ENCODE measurements at places on chromosomes 16 and 17.
A peak's percentile ranks its signal among the peaks of the same experiment; 100 is the strongest.

- DNase-seq, result no peak
Observed at GRCh38 chr16:50821586-50821985, 79.7 kb downstream of the CYLD start.

DNA sequence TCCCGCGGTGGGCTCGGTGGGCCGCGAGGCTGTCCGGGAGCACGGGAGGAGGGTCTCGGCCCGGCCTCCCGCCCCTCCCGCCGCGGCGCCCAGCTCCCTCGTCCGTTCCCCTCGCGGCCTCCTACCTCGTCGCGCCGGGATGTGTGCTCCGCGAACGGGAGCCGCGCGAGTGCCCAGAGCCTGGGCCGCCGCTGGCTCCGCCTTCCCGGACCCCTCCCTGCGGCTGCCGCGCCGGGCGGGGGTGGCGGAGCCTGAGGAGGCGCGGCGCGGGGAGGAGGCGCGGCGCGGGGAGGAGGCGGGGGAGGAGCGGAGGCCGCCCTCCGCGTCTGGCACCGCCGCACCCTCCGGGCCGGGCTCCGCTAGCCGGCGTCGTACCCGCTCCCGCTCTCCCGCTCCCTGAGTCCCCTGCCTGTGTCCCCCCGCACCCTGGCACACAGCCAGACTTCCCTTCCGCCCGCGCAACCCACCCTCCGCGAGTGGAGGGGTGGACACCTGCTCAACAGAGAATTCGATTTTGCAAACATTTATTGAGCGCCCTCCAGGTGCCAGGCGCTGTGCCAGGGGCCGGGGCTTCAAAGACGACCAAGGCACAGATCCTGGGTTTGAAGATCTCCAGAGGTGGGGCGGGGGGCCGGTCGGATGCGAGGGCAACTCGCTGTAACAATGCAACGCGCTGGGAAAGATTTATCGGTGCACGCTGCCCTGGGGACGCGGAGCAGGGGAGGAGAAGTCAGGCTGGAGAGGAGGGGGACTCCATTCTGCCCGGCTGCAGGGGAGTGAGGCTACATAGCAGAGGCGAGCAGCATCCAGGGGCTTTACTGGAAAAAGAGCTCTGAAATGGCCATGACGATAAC lies at the start of gene MPP3:
Gene MPP3, minus strand, starts transcription at position 171 of the 854 bp plus-strand sequence. CDS start 1,240 bp downstream, outside the sequence.
- DNase-seq, result peak; percentile 59

DNA sequence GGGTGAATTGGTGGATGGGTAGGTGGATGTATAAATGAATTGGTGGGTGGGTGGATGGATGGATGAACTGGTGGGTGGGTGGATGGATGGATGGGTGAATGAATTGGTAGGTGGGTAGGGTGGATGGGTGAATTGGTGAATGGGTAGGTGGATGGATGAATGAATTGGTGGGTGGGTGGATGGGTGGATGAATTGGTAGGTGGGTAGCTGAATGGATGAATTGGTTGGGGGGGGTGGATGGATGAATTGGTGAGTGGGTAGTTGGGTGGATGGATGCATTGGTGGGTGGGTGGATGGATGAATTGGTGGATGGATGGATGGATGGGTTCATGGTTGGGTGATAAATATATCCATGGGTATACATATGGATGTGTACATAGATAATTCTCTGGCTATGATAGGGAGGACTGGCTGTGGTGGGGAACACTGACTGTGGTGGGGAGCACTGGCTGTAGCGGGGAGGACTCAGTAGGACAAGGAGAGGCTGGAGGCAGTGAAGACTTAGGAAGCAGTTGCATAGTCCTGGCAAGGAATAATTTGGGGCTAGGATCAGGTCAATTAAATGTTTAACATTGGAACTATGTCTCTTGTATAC lies 54.4 kb downstream of the ABCC1 start:
- DNase-seq, result no peak

DNA sequence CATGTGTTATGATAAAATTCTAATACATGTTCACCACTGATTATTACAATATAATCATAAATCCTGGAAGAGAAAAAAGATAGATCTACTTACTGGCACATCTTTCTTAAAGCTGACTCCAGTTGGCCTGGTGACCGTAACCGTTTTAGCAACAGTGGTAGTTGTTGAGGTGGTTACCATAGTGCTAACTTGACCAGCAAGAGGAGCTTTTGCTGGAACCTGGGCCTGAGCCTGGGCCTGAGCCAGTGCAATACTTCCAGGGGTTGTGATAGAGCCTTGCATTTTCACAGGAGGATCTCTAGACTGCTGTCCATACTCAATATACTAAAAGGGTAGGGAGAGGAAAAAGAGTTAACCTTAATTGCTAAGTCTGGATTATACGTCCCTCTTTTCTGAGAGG lies 36.2 kb downstream of the SETD6 start:
- no peak for DNase-seq

DNA sequence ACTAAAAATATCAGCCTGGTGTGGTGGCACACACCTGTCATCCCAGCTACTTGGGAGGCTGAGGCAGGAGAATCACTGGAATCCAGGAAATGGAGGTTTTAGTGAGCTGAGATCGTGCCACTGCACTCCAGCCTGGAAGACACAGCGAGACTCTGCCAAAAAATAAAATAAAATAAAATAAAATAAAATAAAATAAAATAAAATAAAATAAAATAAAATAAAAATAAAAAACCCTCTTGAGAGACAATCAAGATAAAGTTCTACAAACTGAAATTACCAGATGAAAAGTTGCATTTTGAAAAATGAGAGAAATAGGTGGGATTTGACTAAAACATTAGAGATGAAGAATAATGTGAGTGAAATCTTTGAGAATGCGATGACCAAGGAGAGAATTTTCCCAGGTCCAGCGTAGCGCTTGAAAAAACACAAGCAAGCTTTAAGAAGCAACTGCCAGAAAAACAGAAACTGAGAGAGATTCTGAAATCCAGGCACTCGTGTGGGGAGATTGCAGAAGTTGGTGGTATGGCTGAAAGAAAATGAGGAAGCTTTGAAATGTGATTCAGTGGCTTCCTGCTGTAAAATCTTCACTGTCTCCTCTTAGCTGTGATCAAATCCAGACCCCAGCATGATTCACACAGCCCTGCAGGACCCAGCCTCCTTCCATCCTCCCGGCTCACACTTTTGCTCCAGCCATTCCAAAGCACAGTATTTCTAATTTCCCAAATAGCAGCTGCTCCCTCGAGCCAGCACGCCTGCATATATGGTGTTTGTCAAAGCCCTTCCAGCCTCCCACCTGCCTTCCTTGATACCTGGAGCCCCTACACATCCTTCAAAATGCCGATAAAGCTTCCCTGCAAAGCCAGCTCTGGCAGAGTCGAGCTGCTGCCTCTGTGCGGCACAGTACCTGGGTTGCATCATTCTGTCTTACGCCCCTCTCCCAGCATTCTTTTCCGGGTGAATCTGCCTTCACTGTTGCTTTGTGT lies 8.2 kb upstream of the CD300E start:
- no peak for DNase-seq

GRCh38 chr16:58127033-58127556 lies 2.1 kb downstream of the CFAP20 start:
- DNase-seq, result peak; percentile 51

DNA sequence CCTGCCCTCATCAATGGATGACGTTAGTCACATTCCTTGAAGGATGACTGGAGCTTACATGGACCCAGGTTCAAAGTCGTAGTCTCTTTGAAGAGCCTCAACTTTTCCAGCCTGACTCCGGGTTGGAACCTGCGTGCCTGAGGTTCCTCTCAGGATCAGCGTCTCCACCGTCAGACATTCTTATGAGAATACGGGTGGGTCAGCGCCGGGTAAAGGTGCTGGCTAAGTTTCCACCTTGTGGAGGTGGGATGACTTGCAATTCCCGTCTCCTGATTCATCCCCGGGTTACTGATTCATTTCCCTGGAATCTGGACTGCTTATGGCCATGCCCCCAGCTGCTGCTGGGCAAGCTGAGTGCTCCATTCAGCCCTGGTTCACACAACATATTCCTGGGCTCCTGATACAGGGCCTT lies 38.9 kb upstream of the CMIP start:
- peak; percentile 67 for DNase-seq

- DNase-seq, result peak; percentile 87
Observed at GRCh38 chr16:19393226-19394111, 24.2 kb upstream of the TMC5 start.

DNA sequence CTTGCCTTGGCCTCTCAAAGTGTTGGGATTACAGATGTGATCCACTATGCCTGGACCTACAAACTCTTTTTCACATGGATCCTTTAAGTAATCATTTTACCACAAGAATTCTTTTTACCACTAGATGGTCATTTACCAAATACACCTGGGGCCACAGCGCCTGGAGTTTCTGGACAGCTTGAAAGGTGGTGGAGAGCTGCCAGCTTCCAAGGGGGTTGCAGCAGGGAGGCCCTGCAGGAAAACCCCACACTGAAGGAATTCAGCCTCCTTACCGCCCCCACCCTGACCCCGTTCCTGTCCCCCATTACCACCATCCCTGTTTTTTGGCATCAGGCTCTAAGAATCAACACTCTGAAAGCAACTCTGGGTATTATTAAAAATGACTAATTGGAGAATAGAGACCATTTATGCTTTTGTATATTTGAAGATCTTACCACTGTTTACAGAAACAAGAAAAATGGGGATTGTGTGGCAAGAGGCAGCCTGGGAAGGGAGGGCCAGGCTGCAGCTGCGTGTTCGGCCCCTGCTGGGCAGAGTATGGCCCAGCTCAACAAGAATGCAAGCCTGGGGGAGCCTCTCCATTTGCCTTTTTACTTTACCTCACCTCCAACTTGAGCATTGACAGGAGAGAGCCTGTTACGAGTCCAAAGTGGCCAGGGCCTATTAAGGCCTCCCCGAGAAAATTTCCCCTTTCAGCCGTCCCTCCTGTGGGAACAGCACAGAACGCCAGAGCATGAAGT lies 209.9 kb downstream of the ZFHX3 start:
- peak; percentile 44 for DNase-seq

DNA sequence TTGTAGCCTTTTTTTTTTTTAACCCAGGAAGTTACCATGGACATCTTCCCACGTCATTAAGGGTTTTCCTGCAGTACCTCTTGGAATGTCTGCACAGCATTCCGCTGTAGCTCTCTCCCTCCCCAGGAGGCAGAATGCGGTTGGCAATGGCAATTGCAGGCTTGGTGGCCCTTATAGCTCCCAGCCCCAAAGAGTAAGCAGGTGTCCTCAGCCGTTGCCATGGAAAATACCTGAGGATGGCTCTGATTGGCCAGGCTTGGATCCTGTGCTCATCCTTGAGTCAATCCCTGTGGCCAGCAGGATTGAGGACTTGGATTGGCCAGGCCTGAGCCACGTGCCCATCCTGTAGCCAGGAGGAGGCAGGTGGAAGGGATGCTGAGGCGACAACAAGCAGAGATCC lies 15.5 kb upstream of the TIMP2 start:
- peak; percentile 72 for DNase-seq

DNA sequence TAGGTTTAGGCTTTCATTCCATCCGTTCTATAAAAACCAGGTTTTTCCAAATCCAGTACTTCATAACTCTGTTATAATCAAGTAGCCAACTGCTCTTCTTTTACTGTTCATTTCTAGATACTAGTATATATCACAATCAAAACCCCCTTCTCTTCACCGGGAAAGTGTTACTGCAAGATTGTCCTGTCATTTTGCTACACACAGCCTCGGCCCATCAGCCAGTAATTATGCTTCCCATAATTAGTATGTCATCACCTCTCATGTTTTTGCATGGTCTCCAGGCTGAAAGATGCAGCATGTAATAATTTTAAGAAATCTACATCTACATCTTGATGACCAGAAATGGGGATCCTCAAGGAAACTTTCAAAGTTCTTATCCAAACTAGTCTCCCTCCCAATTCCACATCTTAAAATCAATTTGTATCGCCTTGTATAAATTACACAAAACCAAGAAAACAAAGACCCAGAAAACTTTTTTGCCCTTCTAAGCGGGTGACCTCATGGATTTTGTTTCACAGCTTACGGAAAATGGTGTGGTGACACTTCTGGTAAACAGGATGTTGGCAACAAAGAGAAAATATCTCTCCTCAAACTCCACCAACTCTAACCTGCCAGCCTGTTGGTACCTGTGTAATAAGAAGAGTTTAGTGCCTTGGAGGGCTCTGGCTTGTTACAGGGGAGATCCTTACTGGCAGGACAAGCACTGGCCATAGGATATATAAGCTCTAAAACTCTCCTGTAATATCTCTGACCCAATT lies 9.3 kb downstream of the TACO1 start:
- DNase-seq, result no peak

GRCh38 chr16:55324285-55325079 lies 479 bp downstream of the IRX6 start:
- DNase-seq, result no peak

DNA sequence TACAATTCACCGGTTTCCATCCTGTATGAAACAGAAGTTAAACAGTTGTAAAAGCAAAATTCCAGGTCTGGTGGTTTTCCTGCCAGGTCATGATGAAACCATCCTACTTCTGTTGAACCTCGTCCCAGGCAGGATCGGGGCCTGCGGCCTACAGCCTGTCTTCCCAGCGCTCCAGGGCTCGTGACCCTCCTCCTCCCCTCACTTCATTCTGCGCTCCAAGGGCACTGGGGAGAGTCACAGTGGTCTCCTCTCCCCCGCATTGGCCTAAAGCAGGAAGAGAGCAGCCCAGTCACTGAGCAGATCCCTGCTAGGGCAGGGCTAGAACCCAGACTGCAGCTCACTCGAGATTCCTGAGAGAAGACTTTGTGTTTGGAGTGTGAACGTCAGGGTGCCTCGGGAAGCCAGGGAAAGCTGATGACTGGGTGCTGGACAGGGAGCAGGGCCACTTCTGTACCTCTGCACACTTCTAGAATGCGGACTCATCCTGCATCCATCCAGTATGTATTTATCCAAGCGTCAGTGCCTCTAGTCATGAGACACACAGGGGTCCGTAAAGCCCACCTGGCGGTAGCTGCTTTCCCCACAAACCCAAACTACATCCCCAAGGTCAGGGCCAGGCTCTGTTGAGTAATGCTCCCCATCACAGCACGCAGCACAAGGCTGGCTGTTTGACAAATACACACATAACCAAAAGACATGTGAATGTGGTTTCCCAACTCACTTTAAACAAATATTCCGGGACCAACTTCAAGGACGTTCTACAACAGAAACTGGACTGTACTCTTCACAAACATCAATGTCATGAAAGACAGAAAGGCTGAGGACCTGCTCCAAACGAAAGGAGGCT lies 1.7 kb upstream of the ITGAE start:
- DNase-seq, result peak; percentile 95

- DNase-seq, result no peak
Observed at GRCh38 chr16:11605891-11606290, 19.2 kb upstream of the LITAF start.

GRCh38 chr16:4393240-4393600 lies 21.6 kb downstream of the VASN start:
- DNase-seq, result no peak

GRCh38 chr17:4969047-4969550 lies 1.5 kb upstream of the SPAG7 start:
- peak; percentile 97 for DNase-seq

DNA sequence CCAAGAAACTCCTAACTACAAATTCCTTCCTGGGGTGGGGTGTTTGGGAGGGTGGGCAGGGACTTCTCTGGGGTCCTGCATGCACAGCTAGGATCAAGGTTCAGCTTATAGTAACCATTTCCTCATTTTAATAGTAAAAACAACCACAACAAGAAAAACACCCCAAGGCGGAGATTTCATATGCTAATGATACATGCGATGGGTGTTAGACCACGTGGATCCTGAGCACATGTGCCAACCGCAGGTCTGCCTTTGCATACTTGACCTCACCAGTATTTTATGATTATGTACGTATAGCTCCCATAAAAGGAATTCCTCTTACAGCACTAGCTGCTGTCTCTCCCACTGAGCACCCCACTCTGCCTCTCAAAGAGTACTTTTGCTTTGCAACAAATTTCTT lies 1.9 kb downstream of the KRTAP4-11 start:
- no peak for DNase-seq

- DNase-seq, result no peak
Observed at GRCh38 chr17:81865733-81866439, 5.3 kb downstream of the ARHGDIA start.

- no peak for DNase-seq
Observed at GRCh38 chr16:69514356-69514755, 51.4 kb upstream of the NFAT5 start.

Data from fibroblast of lung (primary cell).